Urinary bladder (tissue), 4 donors: ENCODE measurements at places on chromosomes 12 and 14. TPM values are rescaled to one million over a fixed set of nuclear protein-coding genes. Genes with fewer than 3 reads are reported as not detected.

The TDRD9 gene
- 0.95 TPM for total RNA-seq

The TAS2R13 gene
- total RNA-seq = 14.3 TPM

The GPR162 gene
- 6.4 TPM for total RNA-seq

The ARHGAP9 gene
- total RNA-seq = 2.9 TPM

The TAS2R9 gene
- total RNA-seq = 0.37 TPM

The RAD9B gene
- total RNA-seq = 2.1 TPM

The KRT73 gene
- total RNA-seq = 0.11 TPM

DNA sequence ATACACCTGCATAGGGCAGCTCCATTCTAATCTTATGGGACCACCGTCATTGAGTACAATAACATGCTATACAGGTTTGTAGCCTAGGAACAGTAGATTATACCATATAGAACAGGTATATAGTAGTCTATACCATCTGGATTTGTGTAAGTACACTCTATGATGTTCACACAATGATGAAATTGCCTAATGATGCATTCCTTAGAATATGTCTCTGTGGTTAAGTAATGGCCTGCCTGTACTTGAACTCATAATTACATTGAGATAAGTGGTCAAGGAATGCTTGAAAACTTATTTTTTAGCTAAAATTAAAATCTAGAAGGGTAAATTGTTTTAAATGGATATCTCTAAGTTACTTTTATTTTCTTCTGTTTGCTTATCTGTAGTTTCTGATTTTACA is 152.7 kb downstream of the SRGAP1 start:
- no peak for DNase-seq

DNA sequence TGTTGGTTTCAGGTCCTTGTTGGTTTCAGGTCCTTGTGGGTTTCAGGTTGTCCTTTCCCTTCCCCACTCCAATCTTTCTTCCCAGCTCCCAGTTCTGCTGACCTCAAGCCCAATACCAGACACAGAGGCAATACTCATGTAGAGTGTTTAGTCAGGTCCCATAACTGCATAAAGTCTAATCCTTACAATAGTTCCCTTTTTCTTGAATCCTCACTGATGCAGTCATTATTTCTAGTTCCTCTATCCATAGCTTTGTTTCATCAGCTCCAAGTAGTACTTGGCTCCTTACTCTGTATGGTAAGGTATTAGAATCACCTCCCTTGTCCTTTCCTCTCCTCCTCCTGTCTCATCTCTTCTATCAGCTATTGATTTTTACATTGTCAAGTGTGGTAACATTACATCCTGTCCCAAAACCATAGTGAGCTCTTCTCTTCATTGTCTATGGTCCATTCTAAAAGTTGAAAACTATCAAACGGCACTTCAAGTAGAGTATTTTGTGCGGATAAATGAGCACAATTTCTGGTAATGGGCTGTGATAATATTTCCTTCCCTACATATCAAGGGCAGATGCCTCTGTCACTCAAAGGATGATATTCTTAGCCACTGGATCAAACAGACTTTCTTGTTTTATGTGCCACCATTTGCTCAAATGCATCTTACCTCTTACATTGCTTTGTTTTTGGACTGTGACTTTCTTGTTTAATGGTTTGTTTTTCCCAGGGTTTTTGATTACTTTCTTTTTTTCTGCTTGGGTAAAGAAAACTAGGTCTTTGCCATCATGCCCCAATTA is 57.2 kb upstream of the JDP2 start:
- DNase-seq = no peak

DNA sequence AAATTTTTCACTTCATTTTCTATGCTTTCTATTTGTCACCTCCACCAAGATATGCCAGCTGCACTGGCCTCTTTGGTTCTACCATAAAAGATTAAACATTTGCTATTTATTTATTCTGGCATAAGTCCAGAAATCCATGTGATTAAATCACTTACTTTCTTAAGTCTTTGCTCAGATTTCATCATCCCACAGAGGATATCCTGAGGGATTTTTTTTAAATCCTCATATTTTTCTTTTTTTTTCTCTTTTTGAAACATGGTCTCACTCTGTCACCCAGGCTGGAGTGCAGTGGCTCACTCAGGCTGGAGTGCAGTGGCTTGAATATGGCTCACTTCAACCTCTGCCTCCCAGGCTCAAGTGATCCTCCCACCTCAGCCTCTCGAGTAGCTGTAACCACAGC is 645.4 kb upstream of the ATXN7L3B start:
- no peak for DNase-seq

- no peak for DNase-seq
Measured at GRCh38 chr12:20077618-20078017, 290.7 kb upstream of the PDE3A start.

GRCh38 chr12:49897276-49897675 is 6.4 kb downstream of the FAIM2 start:
- no peak for DNase-seq

DNA sequence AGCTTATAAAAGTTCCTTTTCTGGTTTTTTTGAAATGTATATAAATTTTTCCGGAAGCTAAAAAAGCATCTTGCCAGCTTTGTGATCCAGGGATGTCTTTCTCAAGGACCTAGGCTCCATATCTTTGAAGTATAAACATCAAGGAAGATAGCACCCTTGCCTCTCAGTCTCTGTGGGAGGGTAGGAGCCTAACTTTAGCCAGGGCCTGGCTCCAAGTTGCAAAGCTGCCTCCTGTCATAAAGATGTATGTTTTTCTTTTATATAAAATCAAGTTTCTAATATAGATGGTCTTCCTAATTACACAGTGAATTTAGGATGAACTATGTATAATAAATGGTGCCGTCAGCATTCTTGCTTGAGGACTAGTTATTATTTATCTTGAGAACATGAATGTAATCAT is 612.6 kb upstream of the USP15 start:
- DNase-seq = peak; percentile 8

- no peak for DNase-seq
Measured at GRCh38 chr14:75175677-75176141, 703 bp downstream of the TMED10 start.

DNA sequence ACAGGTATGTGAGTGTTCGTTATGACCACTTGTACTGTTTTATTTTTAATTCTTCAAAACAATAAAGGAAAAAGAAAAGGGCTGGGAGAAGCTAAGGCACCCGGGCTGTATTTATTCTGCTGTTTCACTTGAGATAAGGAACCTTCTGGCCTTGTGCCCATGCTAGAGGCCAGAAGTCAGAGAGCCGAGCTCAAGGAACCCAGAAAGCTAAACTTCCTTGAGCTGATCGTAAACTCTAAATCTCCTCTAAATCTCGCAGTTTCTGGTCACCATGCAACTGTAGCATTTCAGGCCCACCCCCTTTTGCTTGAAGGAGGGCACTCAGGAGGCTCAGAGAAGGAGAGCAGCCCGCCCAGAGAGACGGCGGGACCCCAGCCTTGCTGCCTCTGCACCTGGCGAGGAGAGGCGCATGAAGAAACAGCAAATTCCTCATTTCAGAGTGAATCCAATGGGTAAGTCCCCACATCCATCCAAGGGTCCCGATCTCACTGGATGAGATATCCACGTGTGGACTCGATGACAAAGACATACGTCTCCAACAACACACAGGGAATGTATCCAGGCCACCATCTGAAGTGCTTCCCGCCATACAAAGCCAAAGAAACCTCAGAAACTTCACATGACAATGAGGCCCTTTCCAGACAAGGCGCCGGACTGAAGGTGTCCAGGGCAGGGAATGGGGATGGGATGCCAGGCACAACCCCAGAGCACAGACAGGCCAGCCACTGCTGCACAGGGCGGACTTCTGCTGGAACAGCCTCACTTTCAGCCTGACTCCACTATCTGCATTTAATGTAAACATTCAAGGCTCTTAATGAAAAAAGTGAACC is 14.6 kb downstream of the CCDC88C start:
- no peak for DNase-seq

GRCh38 chr12:59425798-59426197 is 170.0 kb upstream of the SLC16A7 start:
- no peak for DNase-seq
